ENCODE measurements at places on chromosomes 3 and 15.

DNA sequence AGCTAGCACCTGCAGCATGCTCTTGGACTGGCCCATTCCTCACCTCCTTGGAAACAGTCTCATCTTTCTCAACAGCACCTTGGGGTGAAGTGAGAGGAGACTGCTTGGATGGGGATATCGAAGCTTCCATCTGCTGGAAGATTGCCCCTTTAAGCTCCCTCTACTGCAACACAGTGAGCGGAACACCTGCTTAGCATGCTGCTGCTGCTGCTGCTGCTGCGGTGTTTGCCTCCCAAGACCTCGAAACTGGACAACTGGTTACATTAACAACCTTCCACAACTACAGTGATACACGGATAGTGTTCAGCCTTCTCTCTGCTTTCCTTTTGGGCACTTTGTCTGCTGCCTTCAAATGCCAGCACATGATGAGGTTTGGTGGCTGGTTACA is 253.9 kb upstream of the LYSMD4 start:
- DNase-seq: no peak

DNA sequence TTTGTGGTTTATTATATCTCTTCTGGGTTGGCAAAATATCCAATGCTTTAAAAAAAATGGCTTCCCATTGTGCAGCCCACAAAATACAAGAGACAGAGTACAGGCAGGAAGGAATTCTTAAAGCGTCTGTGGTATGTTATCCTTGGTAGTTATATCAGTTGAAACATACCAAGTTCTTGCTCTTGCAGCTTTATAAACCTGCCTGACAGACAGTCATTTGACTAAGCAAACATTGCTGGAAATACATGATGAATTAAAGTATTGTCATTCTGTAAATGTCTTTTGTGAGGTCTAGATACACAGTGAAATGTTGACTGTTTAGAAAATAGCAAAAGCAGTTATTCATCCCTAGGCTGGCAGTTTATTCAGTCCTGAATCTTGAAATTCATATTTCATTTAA is 44.8 kb upstream of the MAP3K13 start:
- no peak for DNase-seq

DNA sequence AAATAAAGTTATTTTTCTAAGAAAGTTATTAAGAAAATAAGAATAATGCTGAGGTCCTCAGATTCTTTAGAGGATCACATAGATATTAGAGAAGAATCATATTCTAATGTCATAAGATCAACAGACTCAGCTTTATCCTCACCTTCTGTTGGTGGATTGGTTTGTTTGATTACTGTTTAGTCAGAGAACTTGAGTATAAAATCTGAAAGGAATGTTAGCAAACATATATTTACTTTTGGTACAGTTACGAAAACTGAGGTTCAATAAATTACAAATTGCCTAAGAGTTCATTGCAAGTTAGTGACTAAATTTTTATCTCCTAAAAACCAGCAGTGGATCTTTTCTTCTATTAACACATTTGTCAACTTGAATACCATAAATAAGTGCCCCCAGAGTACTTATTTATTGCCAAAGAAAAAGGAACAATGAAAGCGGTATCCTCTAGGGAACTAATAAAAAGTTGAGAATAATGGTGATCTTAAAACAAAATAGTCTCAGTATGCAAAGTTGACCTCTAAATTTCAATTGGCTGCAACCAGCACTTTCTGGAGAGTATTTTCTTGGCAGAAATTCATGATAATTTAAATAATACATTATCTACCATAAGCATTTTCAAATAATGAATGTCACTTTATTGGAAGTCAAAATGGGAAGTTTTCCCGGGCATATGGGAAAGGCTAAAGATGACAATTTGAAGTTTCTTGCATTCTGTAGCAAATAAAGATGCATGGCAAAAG is 296.8 kb downstream of the OTOL1 start:
- no peak for DNase-seq

DNA sequence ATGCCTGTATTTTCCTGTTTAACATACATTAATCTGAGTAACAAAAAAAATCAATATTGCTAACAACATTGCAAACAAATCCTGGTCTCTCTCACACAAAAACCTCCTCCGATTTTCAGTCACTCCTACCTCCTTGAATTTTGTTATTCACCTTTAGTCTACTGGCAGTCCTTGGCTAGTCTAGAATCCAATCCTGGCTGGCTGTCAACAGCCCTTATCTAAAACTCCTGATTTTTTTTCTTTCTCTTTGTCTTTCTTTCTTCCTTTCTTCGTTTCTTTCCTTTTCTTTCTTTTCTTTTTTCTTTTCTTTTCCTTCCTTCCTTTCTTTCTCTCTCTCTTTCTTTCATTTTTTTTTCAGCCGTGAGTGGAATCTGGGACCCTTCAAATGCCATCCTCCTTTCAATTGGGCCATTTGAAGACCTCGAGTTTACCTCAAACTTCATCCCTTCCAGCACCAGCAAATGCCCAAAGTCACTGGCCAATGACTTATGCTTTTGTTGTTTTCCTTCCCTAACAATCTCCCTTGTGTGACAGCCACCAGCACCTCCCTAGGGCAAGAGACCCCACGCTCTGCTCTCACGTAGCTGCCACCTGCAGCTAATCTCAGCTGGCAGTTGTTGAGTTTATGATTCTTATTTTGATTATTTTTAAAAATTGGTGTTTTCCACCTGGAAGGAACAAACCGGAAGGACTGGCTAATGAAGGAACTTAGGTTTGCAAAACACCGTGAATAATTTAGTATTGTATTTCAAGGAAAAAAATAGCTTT is 6.8 kb upstream of the ONECUT1 start:
- no peak for DNase-seq

GRCh38 chr3:158369279-158369678 is 201.7 kb upstream of the MLF1 start:
- DNase-seq: no peak

GRCh38 chr3:49719214-49719884 is at the start of gene AMIGO3:
Gene AMIGO3 (minus strand): TSS chr3:49719684. CDS start chr3:49719465, 219 bp downstream.
- DNase-seq: peak; percentile 87

All from CD14-positive monocyte (primary cell).